ENCODE measurements at places on chromosomes 2 and 18.

- DNase-seq, result no peak
Observed at GRCh38 chr2:103959174-103960128, 894.5 kb upstream of the POU3F3 start.

- no peak for DNase-seq
Observed at GRCh38 chr2:154620471-154620870, 78.0 kb upstream of the KCNJ3 start.

DNA sequence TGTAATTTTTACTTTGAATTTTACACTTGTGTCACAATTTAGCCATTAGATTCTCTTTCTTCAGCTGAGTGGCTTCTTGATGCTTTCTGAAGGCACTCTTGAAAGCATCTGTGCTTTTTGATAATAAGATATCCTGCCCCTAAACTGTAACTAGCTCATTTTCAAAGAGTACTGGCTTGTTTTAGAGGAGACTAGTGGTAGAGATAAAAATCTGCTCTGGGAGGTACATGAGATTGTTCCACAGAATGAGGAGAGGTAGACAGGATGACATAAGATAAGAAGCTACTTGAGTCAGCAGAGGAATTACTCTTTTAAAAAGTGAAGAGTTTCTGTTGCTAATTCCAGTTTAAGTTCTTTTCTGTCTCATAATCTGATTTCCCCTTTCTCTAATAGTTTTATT lies 10.6 kb downstream of the PLEKHB2 start:
- no peak for DNase-seq

DNA sequence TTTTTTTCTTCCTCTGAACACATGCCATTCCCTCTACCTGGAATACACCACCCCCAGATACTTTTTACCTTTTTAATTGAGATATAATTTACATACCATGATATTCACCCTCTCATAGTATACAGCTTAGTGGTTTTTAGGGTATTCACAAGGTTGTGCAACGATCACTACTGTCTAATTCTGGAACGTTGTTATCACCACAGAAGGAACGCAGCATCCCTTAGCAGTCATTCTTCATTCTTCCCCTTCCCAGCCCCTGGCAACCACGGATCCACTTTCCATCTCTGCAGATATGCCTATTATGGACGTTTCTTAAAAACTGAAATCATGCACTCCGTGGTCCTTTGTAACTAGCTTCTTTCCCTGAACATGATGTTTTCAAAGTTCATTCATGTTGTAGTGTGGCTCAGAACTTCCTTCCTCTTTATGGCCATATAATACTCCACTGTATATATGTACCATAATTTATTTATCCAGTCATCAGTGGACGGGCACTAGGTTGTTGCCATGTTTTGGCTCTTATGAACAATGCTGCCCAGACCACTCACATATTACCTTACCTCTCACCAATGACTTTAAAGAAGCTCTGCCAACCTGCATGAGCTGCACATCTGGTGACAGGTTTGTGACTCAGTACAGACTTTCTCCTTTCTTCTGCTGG lies 168.9 kb downstream of the CTIF start:
- DNase-seq, result no peak

DNA sequence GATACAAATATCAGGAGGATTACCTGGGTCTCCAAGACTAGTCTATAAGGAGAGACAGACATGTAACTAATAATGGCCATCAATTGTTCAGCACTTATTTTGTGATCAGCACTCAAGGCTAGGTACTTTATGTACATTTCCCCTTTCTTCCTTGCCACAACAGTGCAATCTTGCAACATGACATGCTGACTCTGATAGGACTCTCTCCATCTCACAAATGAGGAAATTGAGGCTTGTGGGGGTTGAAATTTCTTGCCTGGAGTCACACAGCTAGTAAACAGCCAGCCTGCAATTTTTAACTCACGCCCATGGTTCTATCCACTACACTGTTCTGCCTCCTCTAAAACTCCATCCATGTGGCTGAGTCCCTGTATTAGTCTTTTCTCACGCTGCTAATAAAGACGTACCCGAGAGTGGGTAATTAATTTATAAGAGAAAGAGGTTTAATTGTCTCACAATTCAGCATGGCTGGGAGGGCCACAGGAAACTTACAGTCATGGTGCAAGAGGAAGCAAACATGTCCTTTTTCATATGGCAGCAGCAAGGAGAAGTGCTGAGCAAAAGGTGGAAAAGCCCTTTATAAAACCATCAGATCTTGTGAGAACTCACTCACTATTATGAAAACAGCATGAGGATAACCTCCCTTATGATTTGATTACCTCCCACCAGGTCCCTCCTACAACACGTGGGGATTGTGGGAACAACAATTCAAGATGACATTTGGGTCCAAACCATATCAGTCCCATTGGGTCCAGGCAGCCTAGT lies 302.4 kb downstream of the PLCL1 start:
- no peak for DNase-seq

DNA sequence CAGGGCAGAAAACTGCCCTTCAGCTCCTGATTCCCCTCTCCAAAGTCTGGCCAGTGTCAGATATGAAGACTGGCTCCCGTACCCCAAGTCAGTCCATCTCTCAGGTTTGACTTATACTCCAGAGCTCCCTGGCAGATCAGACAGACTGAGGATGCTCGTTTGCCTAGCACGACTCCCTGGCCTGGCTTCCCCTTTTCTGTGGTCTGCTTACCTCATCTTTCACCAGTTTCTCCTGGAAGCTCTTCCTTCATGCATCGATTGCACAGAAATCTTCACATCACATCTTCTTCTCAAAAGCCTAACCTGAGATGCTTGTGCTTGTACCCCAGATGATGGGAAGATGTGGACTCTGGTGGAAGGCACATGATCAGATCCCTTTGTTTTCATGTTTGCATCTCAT lies 387.9 kb upstream of the POU3F3 start:
- no peak for DNase-seq

DNA sequence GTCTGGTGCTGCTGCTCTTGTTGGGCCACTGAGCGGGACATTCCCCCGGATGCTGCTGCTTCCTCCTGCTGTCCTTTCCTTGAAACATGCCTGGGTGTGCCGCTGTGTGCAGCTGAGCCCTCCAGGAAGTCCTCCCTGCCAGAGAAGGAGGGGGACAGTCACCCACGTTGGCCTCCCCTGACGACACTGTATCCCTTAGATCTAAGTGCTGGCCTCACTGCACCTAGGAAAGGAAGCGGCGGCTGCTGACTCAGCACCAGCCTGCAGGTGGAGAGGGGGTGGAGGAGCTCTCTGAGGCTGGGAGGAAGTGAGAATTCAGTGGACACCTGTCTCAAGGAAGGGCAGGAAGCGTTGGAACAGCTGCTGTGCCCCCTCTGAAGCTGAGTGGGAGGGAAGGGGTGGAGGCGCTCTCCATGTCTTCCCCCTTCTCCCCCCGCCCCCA lies 239.8 kb downstream of the HAUS1 start:
- DNase-seq, result no peak

- DNase-seq, result no peak
Observed at GRCh38 chr2:73250872-73251846, 17.1 kb downstream of the CCT7 start.

- DNase-seq, result no peak
Observed at GRCh38 chr2:189548666-189549448, 31.7 kb downstream of the SLC40A1 start.

GRCh38 chr18:54531402-54532065 lies 59.5 kb upstream of the DYNAP start:
- no peak for DNase-seq

DNA sequence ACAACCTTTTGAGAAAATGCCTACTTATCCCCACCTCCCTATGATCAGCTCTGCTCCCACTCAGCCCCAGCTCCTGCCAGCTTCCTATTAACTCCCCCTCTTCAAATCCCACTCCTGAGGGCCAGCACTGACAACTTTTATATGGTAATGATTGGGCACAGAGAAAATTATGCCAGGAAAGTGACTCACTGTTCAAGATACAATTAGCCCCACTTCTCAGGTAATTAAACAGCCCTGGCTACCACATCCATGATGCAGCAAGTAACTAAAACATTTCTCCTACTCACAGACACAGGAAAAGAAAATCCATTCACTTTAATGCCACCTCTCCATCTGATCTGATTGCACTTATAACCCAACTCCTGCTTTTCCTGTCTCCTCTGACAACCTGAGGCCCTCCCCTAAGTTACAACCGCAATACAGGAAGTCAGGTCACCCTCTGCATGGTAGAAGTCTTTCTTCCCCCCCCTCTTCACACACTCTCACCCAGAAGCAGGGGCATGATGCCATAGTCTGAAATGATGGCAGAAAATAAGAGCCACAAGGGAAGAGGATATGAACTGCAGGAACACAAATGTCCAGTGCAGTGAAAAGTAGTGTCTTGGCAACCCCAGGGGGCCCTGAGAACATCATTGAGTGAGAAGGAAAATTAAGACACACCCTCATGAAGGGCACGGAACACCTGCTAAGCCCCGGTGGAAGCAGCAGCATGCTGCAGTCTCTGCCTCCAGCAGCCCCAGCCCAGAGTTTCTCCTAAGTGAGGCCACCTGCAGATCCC lies 54.4 kb downstream of the STK39 start:
- DNase-seq, result no peak

DNA sequence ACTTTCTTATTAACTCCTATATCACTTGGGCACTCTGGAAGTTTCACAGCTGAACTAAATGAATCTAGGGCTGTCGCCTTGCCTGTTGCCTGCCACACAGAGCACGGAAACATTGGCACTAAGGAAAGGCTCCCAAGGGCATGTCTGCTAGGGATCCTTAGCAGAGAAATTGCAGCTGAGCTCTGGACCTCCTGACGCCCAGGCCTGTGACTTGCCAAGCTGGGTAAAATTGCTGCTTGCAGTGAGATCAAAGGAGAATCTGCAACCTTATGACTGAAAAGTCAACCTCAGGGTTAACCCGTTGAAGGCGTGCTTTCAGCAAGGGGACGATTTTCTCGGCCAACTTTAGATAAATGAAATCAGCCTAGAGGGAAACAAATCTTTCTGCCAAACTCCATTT lies 189.8 kb downstream of the NCK2 start:
- no peak for DNase-seq

DNA sequence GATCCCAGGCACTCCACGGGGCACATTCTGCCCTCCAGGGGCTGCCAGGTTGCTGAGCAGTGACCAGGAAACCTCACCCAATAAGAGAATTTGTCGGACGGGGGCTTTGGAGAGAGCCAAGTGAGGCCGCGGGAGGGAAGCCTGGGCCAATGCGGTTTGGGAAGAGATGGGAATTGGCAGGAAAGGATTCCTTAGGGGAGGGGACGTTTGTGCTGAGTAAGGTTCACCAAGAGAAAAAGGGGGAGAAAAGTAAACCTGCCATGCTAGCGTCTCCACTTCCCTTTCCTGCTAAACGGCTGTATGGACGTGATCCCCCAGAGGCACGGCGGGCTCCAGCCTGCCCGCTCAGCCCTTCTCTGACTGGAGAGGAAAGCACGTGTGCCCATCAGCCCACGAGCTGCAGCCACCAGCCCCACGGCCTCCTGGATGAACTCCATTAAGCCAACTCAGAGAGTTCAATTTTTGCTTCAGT lies 194.4 kb upstream of the ID2 start:
- no peak for DNase-seq

GRCh38 chr2:28344756-28345373 lies 47.8 kb upstream of the FOSL2 start:
- DNase-seq, result no peak

- no peak for DNase-seq
Observed at GRCh38 chr2:176146101-176146500, 5.2 kb upstream of the HOXD4 start.

GRCh38 chr18:14922031-14922430 lies 174.1 kb downstream of the ANKRD30B start:
- DNase-seq, result no peak

DNA sequence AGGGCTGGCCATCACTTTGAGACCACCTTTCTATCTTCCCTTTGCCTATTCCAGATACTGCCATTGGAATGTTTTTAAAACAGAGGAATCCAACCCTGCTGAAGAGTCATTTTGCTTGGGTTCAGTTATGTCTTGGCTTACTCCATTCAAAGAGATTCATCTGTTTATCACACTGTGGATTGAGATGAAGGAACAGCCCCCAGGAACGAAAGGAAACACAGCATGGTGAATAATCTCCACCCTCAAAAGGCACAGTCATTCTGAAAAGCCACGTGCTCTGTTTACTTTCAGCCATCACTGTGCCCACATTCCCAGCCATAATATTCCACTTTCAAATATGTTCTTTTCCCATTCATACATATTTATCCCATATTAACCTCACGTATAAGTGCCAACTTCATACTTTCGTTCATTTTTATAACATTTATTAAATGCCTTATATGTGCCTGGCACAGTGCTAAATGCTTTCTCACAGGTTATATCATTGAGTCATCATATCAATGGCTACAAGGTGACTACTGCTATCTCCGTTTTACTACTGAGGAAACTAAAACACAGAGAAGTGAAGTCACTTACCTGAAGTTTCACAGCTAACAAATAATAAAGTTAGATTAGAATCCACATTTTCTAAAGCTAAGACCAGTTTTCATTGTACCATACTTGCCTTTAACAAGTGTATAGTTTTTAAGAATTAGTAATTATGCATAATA lies 143.6 kb downstream of the OSR1 start:
- no peak for DNase-seq

- DNase-seq, result no peak
Observed at GRCh38 chr2:7895289-7895688, 786.6 kb upstream of the ID2 start.

DNA sequence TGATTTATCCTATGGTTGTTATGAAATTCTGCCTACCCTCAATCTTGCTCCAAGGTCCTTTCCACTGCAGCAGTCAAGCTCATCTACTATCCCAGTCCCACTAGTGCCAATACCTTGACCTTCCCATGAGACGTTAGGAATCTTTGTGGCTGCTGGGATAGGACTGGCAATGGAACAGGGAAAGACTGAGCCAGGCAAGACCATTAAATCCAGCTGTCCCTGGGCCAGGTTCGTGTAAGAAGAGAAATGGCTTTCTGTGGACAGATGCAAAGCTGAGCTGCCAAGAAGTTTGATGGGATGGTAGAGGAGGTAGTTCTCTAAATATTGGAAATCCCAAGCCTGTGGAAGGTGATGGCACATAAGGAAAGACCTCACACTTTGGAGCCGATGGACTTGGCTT lies 50.1 kb upstream of the TMEM17 start:
- no peak for DNase-seq

- DNase-seq, result no peak
Observed at GRCh38 chr2:144836635-144837350, 316.9 kb upstream of the ZEB2 start.

GRCh38 chr18:8460748-8461147 lies 148.5 kb upstream of the RAB12 start:
- no peak for DNase-seq

GRCh38 chr18:63982361-63982760 lies 12.5 kb downstream of the SERPINB8 start:
- DNase-seq, result no peak

- DNase-seq, result no peak
Observed at GRCh38 chr18:31497836-31498573, at the start of gene DSG2. TSS of gene DSG2 (plus strand) at chr18:31498177. CDS start at chr18:31498252, 75 bp downstream.

- no peak for DNase-seq
Observed at GRCh38 chr2:54341656-54342055, 85.6 kb upstream of the TSPYL6 start.
